ENCODE measurements at places on chromosomes 3 and 15.

DNA sequence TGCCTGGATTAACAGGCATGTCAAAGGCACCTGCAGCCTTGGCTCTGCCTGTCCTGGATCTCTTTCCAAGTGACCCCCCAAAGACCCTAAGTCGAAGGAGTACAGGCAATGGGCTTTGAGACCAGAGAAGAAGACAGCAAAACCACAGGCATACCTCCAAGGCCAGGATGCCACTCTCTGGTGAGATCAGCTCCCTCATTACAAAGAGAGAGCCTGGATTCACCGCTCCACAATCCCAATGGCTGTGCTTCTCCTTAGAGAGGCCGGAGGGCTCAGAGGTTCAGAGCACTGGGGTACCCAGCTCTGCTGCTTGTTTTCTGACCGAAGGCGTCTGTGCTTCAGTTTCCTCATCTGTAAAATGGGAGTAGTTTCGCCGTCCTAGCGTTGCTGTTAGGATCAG lies 154.6 kb upstream of the MEF2A start:
- no peaks in the 10 kb centered on the region for H3K36me3 ChIP-seq
- H3K27me3 ChIP-seq = no peaks in the 10 kb centered on the region
- H3K4me1 ChIP-seq = peaks cover 15% of the 10 kb centered on the region
- DNase-seq = no peak
- no peak overlapping the region for H3K4me3 ChIP-seq

DNA sequence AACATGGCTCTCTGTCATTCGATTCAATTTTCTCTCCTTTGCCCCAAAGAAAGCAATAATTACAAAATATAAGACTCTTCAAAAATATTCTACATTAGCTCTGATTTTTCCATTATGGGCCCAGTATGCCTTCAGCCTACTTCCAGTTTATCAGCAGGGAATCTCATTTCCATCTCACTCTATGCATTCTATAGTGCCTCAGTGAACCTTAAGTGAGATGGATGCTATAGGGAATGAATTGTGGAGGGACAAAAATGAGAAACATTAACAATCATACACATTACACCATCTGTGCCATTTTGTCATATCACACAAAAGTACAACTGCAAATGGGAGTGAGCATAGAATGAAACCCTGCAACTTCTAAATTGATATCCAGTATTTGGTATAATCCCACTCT lies 50.7 kb upstream of the TSPAN3 start:
- H3K36me3 ChIP-seq = no peaks in the 10 kb centered on the region
- no peak overlapping the region for H3K4me3 ChIP-seq
- DNase-seq = no peak
- peaks cover 18% of the 10 kb centered on the region for H3K4me1 ChIP-seq
- H3K27ac ChIP-seq = no peak overlapping the region
- H3K27me3 ChIP-seq = no peaks in the 10 kb centered on the region

GRCh38 chr3:54780336-54780735 lies 147.5 kb downstream of the LRTM1 start:
- DNase-seq = no peak
- H3K36me3 ChIP-seq = no peaks in the 10 kb centered on the region
- H3K27ac ChIP-seq = no peak overlapping the region

DNA sequence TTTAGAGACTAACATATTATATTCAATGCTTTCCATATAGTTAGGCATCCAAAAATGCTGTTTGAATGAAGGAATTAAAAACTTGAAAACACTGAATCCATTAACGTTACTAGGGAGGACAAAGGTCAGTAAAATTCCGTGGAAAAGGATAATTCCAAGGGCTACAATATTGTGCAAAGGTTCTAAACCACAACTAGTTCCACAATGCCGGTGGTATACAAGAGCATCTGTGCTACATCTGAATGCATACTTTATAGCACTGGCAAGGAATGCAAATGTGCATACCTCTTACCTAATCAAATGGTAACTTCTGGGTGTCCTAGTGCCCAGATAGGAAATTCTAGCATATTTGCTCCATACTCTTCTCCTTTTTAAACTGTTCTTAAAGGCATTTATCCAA lies 2.2 kb downstream of the ICE2 start:
- H3K4me1 ChIP-seq = peaks cover 28% of the 10 kb centered on the region
- peaks cover 20% of the 10 kb centered on the region for H3K36me3 ChIP-seq
- no peaks in the 10 kb centered on the region for H3K27me3 ChIP-seq
- H3K27ac ChIP-seq = peak overlapping the region; percentile 14
- no peak for DNase-seq
- H3K4me3 ChIP-seq = peak overlapping the region; percentile 31

- no peak for DNase-seq
- no peaks in the 10 kb centered on the region for H3K27me3 ChIP-seq
- no peaks in the 10 kb centered on the region for H3K36me3 ChIP-seq
- no peak overlapping the region for H3K4me3 ChIP-seq
- peaks cover 6% of the 10 kb centered on the region for H3K4me1 ChIP-seq
These were observed 5.0 kb upstream of the P2RY14 start for GRCh38 chr3:151283387-151283786.

- no peak overlapping the region for H3K27ac ChIP-seq
- DNase-seq = no peak
- H3K36me3 ChIP-seq = no peaks in the 10 kb centered on the region
- H3K4me1 ChIP-seq = no peaks in the 10 kb centered on the region
These were observed 50.7 kb downstream of the ADCY5 start for GRCh38 chr3:123397921-123398785.

GRCh38 chr3:172647823-172648222 lies 63.0 kb downstream of the NCEH1 start:
- H3K4me1 ChIP-seq = peaks cover 10% of the 10 kb centered on the region
- DNase-seq = no peak
- H3K27me3 ChIP-seq = no peaks in the 10 kb centered on the region
- H3K27ac ChIP-seq = no peak overlapping the region

GRCh38 chr3:62481962-62482361 lies 108.6 kb upstream of the FEZF2 start:
- no peaks in the 10 kb centered on the region for H3K27me3 ChIP-seq
- no peaks in the 10 kb centered on the region for H3K4me1 ChIP-seq
- H3K27ac ChIP-seq = no peak overlapping the region
- no peaks in the 10 kb centered on the region for H3K36me3 ChIP-seq
- H3K4me3 ChIP-seq = no peak overlapping the region
- no peak for DNase-seq

DNA sequence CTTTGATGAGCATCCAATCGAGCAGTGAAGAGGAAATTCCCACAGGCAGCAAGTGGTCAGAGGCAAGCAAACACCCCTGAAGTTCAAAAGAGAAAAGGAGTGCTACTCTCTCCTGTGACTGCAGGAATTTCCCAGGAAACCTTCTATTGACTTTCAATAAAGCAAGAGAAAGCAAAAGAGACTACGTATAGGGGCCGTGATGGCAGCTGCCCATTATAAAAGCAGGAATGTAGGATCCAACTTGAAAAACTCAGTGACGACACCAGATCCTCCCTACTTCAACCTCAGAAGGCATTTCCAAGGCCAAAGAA lies 53.1 kb upstream of the IP6K2 start:
- H3K27ac ChIP-seq = no peak overlapping the region
- H3K36me3 ChIP-seq = peaks cover 40% of the 10 kb centered on the region
- no peak for DNase-seq
- H3K4me1 ChIP-seq = no peaks in the 10 kb centered on the region
